ENCODE measurements at places on chromosomes 7 and 10. TPM values are rescaled to one million over a fixed set of nuclear protein-coding genes. Genes with fewer than 3 reads are reported as not detected.

Gene TRPV5
- not detected for total RNA-seq

- no peak for DNase-seq
Measured at GRCh38 chr10:118662228-118663035, 67.0 kb upstream of the PRLHR start.

Gene CFAP69
- not detected for total RNA-seq

DNA sequence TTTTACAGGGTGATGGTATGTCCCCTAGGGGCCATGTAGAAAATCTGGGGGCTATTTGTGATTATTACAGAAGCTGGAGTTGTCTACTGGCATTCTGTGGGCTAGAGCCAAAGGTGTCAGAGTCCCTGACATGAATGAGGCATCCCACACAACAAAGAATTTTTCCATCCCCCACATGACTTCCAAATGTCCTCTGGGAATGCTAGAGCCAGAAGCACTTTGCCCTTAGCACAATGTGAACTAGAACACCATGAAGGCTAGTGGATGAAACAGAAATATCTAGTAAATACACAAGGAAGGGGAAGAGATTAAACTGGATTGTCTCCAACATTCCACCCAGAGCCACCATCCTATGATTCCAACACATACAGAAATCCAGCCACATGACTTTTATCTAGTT is 46.9 kb downstream of the FAM13C start:
- no peak for DNase-seq

Gene ADCY1
- 0.13 TPM for total RNA-seq

GRCh38 chr10:33341637-33342036 is 7.2 kb upstream of the NRP1 start:
- no peak for DNase-seq
